ENCODE measurements at places on chromosomes 7 and 10.
A peak's percentile ranks its signal among the peaks of the same experiment; 100 is the strongest.

GRCh38 chr10:89263531-89263930, 12.0 kb upstream of the LIPA start:
- no peak for DNase-seq

GRCh38 chr7:43390576-43390975, 192.3 kb upstream of the STK17A start:
- no peak for DNase-seq

DNA sequence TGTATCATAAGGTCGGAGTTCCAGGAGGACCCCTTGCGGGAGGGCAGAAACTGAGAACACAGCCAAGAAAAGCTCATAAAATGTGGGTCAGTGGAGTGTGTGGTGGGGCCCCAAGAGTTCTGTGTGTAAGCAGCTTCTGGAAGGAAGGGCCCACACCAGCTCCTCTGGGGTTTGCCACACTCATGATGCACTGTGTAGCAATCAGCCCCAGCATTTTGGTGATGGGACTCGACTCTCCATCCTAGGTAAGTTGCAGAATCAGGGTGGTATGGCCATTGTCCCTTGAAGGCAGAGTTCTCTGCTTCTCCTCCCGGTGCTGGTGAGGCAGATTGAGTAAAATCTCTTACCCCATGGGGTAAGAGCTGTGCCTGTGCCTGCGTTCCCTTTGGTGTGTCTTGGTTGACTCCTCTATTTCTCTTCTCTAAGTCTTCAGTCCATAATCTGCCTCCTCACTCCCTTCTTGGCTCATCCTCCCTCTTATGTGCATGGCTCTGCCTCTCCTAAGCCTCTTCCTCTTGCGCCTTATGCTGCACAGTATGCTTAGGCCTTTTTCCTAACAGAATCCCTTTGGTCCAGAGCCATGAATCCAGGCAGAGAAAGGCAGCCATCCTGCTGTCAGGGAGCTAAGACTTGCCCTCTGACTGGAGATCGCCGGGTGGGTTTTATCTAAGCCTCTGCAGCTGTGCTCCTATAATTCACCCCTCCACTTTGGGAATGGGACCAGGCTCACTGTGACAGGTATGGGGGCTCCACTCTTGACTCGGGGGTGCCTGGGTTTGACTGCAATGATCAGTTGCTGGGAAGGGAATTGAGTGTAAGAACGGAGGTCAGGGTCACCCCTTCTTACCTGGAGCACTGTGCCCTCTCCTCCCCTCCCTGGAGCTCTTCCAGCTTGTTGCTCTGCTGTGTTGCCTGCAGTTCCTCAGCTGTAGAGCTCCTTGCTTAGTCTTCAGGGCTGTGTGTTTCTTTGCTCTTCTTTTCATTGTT, 17.8 kb downstream of the PRSS2 start:
- DNase-seq = no peak

- no peak for DNase-seq
Measured at GRCh38 chr10:77680811-77681210, 43.2 kb upstream of the KCNMA1 start.

GRCh38 chr7:18352339-18353255, 143.0 kb upstream of the HDAC9 start:
- peak; percentile 73 for DNase-seq

- DNase-seq = no peak
Measured at GRCh38 chr7:150449206-150449952, 1.1 kb upstream of the GIMAP8 start.

DNA sequence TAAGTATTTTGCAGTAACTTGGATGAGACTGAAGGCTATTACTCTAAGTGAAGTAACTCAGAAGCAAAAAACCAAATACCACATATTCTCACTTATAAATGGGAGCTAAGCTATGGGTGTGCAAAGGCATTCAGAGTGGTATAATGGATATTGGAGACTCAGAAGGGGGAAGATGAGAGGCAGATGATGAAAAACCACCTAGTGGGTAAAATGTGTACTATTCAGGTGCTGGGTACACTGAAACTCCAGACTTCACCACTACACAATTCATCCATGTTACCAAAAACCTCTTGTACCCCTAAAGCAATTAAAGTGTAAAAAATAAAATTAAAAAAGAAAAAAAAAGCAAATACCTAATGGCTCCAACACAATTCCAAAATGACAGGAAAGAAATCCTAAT, 351.7 kb downstream of the NXPH1 start:
- DNase-seq = no peak

DNA sequence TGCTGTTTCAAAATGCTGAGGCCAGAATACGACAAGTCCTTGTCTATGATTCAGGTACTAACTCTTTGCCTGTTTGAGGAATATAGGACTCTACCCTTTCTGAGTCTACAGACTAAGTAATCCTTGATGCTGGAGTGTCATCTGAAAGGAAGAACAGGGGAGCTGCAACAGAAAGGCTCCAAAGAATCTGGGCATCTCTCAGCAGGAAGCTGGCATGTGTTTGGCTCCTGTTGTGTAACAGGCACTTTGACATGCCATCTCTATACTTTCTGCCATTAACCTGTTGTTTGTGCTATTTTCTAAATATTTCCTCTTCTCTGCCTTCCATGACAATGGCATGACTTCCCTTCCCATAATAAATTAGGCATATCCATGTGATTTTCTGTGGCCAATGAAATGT, 409.5 kb downstream of the ADRA2A start:
- DNase-seq = no peak

DNA sequence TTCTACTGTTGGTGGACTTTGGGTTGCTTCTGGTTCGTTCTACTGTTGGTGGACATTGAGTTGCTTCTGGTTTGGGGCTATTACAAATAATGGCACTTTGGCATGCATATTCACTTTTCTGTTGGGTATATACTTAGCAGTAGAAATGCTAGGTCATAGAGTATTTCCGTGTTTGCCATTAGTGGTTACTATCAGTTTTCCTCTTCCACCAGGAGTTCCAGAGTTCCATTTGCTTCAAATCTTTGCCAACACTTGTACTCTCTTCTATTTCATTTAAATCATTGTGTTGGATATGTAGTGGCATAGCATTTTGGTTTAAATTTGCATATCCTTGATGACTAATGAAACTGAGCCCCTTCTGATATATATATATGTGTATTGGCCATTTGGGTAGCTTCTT, 15.2 kb downstream of the UBE2D1 start:
- DNase-seq = no peak

- DNase-seq = no peak
Measured at GRCh38 chr7:29017713-29018112, 59.6 kb upstream of the TRIL start.

All from adrenal gland (tissue), 19 donors.